ENCODE measurements at places on chromosomes 16 and 17. TPM values are rescaled to one million over a fixed set of nuclear protein-coding genes. Genes with fewer than 3 reads are reported as not detected.

The CD79B gene
- not detected for total RNA-seq

The HEATR9 gene
- total RNA-seq, result not detected

The MTSS2 gene
- total RNA-seq, result 13.0 TPM

The LLGL1 gene
- total RNA-seq, result 33.6 TPM

The NATD1 gene
- total RNA-seq, result 3.4 TPM

The CCL4 gene
- total RNA-seq, result not detected

The UTP4 gene
- 13.0 TPM for total RNA-seq

The TLCD1 gene
- total RNA-seq, result 4.4 TPM

The TP53TG3 gene
- total RNA-seq, result 0.35 TPM

The CD300H gene
- total RNA-seq, result not detected

The RAC3 gene
- 6.3 TPM for total RNA-seq

The CRHR1 gene
- not detected for total RNA-seq

The ITPRIPL2 gene
- 27.0 TPM for total RNA-seq

The ALDH3A1 gene
- total RNA-seq, result 2.6 TPM

The GCGR gene
- not detected for total RNA-seq

The LGALS9B gene
- not detected for total RNA-seq

The PRSS22 gene
- not detected for total RNA-seq

The KRTAP4-9 gene
- total RNA-seq, result not detected

The PRR35 gene
- total RNA-seq, result under 0.01 TPM

The TEFM gene
- 8.8 TPM for total RNA-seq

The C17orf78 gene
- total RNA-seq, result not detected

The KRTAP1-5 gene
- total RNA-seq, result not detected

The SCGB1C2 gene
- total RNA-seq, result not detected

The LSM12 gene
- 21.1 TPM for total RNA-seq

The CDH5 gene
- 23.2 TPM for total RNA-seq

The OSGIN1 gene
- total RNA-seq, result 1.6 TPM

The AIPL1 gene
- total RNA-seq, result not detected

The PTX4 gene
- not detected for total RNA-seq

The KRTAP16-1 gene
- total RNA-seq, result not detected

The KRT27 gene
- total RNA-seq, result not detected

The PRRT2 gene
- 0.38 TPM for total RNA-seq

The ASPHD1 gene
- total RNA-seq, result 13.5 TPM

The LITAFD gene
- total RNA-seq, result not detected

The CBX2 gene
- total RNA-seq, result 0.23 TPM

The MMP28 gene
- 0.60 TPM for total RNA-seq

The C17orf50 gene
- not detected for total RNA-seq

The PIK3R5 gene
- not detected for total RNA-seq

The ACSF3 gene
- 11.1 TPM for total RNA-seq

The PRCD gene
- 0.60 TPM for total RNA-seq

The INPP5K gene
- 31.1 TPM for total RNA-seq

The MRPL45 gene
- 22.7 TPM for total RNA-seq

The TMC6 gene
- 1.4 TPM for total RNA-seq

The HOXB13 gene
- not detected for total RNA-seq

The CCDC154 gene
- 0.70 TPM for total RNA-seq

The TLCD2 gene
- 4.3 TPM for total RNA-seq

The ELOB gene
- 605 TPM for total RNA-seq

All from smooth muscle cell of the coronary artery (primary cell).